Osteocyte (in vitro differentiated cells): ENCODE measurements at places on chromosomes 12 and 14.

- H3K36me3 ChIP-seq = no peaks in the 10 kb centered on the region
- no peak overlapping the region for H3K4me3 ChIP-seq
- no peak for DNase-seq
Measured at GRCh38 chr12:9109737-9110491, 5.8 kb downstream of the A2M start.

GRCh38 chr12:65665817-65666216 is 158.5 kb upstream of the HMGA2 start:
- DNase-seq = no peak
- H3K27me3 ChIP-seq = no peaks in the 10 kb centered on the region
- no peak overlapping the region for H3K27ac ChIP-seq
- H3K36me3 ChIP-seq = no peaks in the 10 kb centered on the region
- H3K4me1 ChIP-seq = peaks cover 27% of the 10 kb centered on the region
- H3K4me3 ChIP-seq = no peak overlapping the region

- H3K4me3 ChIP-seq = no peak overlapping the region
- H3K27ac ChIP-seq = no peak overlapping the region
- H3K4me1 ChIP-seq = no peaks in the 10 kb centered on the region
Measured at GRCh38 chr14:33370426-33370825, 431.7 kb downstream of the NPAS3 start.

DNA sequence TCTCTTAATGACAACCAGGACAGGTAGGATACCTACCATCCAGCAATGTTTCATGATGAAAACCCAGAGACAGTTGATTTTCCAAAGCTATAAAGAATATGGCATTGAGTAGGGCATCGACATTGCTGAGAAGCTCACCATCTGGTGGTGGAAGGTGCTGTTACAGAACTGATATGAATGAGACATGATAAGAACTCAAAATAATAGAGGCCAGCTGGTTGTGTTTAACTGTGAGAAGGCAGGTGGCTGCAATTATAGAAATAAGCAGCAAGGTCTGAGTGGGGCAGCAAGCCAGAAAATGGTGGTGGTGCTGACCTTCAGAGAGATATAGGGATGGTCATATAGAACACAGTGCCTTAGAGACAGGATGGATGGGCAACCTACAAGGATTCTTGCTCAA is 449.7 kb downstream of the BTG1 start:
- no peak for DNase-seq
- H3K27ac ChIP-seq = no peak overlapping the region
- no peaks in the 10 kb centered on the region for H3K27me3 ChIP-seq
- no peaks in the 10 kb centered on the region for H3K36me3 ChIP-seq
- H3K4me3 ChIP-seq = no peak overlapping the region

DNA sequence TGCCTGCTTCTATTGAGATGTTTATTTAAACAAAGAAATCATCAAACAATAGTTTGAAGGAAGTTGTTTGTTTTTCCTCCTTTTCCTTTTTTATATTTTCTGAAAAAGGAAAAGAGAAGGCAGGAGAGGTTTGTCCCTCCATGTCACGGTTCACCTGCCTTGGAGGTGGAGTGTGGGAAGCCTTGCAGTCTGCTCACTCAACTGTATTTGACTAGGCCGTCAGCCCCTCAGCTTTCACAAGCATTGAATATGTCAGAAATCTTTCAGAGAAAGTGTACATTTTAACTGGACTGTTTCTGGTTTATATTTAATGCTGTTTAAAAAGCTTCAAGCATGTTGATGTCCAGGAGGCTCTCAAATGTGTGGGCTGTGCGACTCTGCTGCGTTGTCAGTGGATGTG is 370.4 kb downstream of the NPAS3 start:
- no peaks in the 10 kb centered on the region for H3K27me3 ChIP-seq
- H3K27ac ChIP-seq = no peak overlapping the region
- H3K4me3 ChIP-seq = no peak overlapping the region
- H3K4me1 ChIP-seq = no peaks in the 10 kb centered on the region
